ENCODE measurements at places on chromosomes 5 and 9.

GRCh38 chr5:80076131-80077050, 41.2 kb downstream of the THBS4 start:
- ATAC-seq: no peak

- ATAC-seq: no peak
Observed at GRCh38 chr5:10525124-10525495, 38.8 kb upstream of the ANKRD33B start.

- ATAC-seq: peak; percentile 58
Observed at GRCh38 chr9:36877239-36877638, 156.8 kb downstream of the PAX5 start.

DNA sequence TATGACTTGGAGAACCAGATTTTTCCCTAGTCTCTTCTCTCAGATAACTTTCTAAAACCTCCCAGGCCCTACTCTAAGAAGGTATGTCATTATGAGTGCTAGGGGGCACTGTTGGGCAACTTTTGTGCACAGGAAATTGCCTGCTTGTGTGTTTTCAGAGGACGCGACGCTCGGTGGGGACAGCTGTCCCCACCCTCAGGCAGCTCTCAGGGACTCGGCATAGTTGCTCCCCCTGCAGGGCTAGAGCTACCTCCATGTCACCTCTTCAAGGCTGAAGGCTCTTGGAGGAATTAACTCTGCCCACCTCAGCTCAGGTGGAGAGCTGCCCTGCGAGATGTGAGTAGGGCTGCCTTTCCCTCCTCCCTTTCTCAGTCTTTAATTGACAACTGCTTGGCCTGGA, 10.2 kb upstream of the TIFAB start:
- ATAC-seq: peak; percentile 60

GRCh38 chr5:132751444-132751843, 4.2 kb downstream of the CCNI2 start:
- peak; percentile 40 for ATAC-seq

- ATAC-seq: no peak
Observed at GRCh38 chr5:157115502-157115901, 6.7 kb upstream of the HAVCR2 start.

DNA sequence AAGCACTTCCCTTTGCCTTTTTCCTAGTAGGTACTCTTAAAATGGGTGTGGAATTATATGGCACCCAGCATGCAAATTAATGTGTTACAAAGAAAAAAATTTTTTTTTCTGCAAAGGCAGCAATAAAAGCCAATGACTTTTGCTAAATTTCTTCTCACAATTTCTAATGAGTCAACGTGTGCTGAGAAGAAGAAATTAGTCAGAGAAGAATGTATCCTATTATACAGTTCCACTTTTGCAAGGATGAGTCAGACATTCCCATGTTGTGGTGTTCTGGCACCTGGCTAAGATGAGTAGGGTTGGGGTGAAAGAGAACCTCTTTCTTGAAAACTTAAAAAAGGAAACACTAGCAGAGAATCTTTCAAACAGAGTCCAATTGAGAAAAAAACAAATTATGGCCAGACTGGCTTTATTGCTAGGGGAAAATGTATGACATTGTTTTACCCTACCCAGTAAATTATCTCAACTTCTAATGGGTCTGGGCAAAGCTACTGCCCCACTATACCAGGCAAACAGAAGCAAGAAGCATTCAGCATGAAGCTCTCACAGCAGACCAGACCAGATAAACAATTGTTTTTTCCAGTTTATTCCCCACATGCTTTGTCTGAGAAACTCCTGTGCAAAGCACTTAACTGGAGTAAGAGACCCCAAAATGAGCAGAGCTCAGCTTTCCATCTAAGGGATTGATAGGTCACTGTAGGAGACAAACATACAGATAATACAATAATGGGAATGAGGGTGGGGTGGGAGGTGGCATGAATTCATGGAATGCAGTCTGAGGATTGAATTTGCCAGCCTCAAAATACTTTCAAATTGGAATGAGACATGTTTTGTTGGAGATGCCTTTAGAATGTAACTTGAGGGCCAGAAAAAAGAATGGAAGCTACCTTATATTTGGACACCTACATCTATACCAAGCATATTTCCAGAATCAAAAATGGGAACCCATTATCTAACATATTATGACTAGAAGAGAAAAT, 220.8 kb upstream of the RFX3 start:
- no peak for ATAC-seq

DNA sequence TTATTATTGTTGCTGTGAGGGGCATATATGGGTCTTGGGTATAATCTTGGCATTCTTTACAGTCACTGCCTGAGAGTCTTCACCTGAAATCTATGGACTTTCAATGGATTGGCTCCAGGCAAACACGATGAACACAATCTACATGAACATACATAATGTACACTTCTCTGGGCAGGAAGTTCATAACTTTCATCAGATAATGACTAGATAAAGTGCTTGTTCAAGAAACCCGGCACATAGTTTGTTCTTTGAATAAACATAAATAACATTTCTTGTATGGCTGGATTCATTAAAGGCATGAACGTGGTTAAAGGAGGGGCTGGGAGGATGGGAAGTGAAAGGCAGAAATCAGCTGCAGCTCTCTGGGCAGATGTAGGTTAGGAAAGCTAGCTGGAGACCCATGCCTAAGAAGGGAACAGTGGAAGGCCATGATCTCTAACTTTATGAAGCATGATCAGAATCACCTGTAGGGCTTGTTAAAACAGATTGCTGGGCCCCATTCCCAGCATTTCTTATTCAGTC, 306.9 kb upstream of the EFNA5 start:
- ATAC-seq: no peak

- ATAC-seq: no peak
Observed at GRCh38 chr5:149719666-149720065, 10.4 kb upstream of the PPARGC1B start.

DNA sequence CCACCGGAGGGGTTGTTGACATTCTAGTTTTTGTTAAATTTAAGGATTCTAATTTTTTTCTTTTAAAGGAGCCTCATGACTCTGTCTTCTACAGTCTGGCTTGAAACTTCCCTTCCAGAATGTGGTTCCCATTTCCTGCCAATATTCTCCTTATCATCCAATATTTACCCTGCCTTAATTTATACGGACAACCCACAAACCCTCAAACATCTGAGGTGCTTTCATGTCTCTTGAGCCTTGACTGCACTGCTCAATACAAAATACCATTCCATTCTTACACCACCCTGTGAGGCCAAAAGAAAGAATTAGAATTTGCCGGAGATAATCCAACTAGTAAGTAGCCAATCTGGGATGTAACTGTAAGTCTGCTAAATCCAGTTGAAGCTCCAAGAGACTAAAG, 346.5 kb downstream of the SPOCK1 start:
- ATAC-seq: no peak

- ATAC-seq: no peak
Observed at GRCh38 chr5:154421868-154422267, 23.9 kb upstream of the SAP30L start.

- ATAC-seq: no peak
Observed at GRCh38 chr9:100357501-100357900, 4.8 kb upstream of the TEX10 start.

GRCh38 chr5:96962540-96962991, 26.7 kb downstream of the LNPEP start:
- ATAC-seq: no peak

GRCh38 chr9:36162211-36162738, 6.9 kb upstream of the CCIN start:
- no peak for ATAC-seq

DNA sequence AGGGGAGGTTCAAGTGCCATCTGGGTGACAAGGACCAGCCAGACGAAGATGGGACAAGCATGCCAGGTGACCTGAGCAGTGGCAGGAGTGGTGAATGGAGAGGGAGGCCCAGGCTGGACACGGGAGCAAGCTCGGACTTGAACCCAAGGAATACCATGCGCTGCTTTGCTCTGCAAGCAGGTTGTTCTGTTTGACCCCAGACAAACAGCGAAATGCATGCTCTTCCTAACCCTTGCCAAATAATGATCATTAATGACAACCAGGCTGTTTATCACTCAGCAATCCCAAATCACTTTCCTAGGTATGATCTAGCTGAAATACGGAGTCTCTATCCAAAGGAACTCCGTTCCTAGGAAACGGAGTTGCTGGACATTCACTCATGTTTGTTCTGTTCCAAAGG, 77.4 kb downstream of the PTPDC1 start:
- no peak for ATAC-seq

DNA sequence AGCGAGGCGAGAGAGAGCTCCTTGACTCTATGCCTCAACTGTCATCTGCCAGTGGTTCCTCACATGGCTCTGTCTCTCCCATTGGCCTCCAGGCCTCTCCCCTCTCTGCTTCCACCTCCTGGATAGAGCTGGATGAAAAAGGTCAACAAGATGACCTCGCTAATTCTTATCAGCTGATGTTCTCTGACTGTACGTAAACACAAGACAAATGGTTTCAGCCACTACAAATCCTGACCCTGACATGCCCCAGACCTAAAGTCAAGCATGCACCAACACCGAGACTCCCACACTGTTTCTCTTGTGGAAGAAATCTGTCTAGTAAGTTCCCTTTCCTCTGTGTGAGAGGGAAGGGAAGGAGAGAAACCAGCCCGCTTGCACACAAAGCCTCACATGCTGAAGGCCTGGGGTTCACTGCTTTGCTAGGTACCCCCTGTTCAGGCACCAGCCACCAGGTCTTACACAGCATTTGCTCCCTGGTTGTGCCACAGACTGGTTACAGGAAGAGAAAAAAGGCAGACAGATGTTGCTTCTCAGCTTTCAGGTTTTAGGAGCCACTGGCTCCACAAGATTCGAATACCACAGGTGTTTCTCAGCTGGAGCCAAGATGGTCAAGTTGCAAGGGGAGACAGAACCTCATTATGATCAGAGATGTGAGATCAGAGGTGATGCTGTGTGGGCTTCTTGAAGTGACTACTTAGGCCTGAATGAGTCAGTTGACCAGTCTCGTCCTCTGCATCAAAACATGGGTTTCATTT, 592.5 kb downstream of the CCDC171 start:
- ATAC-seq: no peak

DNA sequence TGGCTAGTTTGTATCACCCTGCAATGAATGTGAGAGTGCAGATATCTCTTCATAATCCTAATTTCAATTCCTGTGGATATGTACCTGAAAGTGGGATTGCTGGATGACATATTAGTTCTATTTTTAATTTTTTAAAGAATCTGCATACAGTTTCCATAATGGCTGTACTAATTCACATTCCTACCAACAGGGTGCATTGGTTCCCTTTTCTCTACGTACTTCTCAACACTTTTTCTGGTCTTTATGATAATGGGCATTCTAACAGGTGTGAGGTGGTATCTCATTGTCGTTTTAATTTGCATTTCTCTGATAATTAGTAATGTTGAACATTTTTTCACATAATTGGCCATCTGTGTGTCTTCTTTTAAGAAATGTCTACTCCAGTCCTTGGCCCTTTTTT, 927.5 kb downstream of the DTWD2 start:
- no peak for ATAC-seq

DNA sequence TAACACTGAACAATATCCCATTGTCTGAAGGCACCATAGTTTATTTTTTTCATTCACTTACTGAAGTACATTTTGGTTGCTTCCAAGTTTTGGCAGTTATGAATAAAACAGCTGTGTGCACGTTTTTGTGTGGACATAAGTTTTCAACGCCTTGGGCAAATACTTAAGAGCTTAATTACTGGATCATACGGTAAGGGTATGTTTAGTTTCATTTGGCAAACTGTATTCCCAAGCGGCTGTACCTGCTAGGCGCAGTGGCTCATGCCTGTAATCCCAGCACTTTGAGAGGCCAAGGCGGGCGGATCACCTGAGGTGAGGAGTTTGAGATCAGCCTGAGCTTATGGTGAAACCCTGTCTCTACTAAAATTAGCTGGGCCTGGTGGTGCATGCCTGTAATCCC, 63.7 kb upstream of the FAM120A start:
- no peak for ATAC-seq

- ATAC-seq: no peak
Observed at GRCh38 chr9:78235256-78235761, 566 bp upstream of the CEP78 start.

- ATAC-seq: no peak
Observed at GRCh38 chr5:72814104-72814503, 2.4 kb upstream of the TNPO1 start.

GRCh38 chr5:150774145-150774544, 4.4 kb upstream of the SMIM3 start:
- no peak for ATAC-seq

- ATAC-seq: no peak
Observed at GRCh38 chr5:56876327-56876726, 33.1 kb upstream of the SETD9 start.

DNA sequence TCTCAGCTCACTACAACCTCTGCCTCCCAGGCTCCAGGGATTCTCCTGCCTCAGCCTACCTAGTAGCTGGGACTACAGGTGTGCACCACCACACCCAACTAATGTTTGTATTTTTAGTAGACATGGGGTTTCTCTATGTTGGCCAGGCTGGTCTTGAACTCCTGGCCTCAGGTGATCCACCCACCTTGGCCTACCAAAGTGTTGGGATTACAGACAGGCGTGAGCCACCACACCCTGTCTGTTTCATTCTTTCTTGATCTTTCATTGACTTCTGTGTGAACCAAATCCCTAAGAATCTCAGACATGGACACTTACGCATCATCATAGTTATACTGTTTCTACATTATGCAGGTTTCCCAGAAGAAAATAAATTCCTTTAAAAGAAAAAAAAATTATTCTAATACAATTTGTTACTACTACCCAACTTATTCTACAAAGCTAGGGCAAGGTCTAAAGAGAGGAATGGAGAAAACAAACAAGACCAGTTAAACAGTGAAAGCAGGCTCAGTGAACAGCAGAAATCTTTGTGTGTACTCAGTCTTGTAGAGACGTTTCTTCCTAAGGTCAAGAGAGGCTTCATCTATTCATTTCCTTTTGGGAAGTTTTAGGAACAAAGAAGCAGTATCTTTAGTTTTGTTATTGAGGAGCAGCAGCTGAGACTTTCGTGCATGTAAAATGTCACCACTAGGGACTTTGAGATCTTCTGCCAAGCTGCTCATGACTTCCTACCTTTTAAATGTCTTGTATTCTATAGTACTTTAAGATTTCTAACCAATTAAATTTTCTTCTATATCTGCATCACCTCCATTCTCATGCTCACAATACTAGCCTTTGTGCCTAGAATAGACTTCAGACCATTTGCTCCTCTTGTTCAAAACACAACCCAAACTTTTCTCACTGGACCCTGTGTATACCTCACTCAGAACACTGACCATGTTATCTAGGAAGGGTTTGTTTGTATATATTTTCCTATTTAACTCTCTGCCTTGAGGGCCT, 5.6 kb upstream of the HMGCR start:
- ATAC-seq: no peak

- ATAC-seq: no peak
Observed at GRCh38 chr9:2178034-2178734, 163.0 kb downstream of the SMARCA2 start.

DNA sequence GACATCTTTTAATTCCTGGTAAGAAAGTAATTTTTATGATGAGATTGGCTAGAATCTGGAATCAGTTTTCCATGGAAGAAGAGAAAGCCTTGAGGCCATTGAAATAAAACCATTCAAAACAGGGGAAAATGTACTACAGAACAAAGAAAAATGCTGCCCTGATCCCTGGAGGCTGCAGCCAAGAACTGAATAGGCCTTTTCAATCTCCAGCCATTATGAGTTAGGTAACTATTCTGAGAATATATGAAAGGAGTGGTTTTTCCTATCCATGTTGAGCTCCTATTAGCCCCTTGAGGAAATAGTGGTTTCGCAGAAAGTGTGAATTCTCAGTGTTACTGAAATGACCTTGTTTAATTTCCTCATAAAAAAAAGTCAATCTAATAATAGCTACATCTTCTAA, 408.5 kb upstream of the GRAMD2B start:
- no peak for ATAC-seq

All from stimulated activated memory B cell treated with anti-CD40 and anti-IgM and Interleukin-4, amounts not matched to agents 10 μg/mL and 1 μg/mL and 100 μg/mL, for 72 hours (primary cell).